ENCODE measurements at places on chromosomes 1 and 21.

DNA sequence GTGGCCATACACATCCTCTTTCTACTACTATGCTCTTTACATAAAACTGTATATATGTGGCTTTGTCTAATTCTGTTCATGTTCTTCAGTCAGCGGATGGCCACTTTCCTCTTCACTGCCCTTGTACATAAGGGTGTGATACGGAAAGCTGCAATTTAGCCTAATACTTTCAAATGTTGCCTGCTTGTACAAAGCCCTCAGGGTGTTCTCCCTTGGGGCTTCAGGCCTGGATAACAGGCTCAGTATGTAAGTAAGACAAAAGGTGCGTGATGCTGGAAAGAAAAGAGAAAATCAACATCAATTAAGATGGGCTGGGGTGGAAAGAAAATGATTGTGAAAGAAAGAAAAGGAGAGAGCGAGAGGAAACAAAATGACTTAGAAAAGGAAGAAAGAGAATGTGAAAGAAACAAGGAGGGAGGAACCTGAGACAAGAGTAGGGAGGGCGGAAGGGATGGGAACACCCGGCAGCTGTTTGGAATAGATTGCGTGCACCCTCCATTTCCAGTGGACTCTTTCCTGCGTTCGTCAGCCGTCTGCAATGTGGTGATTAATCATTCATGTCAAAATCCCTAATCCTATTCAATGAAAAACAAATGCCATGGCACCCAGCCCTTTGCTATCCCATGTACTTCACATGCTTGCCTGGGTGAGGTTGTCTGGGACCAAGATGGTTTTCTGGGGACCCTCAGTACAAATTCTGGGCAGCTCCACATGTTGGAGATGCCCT lies 553.6 kb downstream of the NUF2 start:
- no peak for DNase-seq

DNA sequence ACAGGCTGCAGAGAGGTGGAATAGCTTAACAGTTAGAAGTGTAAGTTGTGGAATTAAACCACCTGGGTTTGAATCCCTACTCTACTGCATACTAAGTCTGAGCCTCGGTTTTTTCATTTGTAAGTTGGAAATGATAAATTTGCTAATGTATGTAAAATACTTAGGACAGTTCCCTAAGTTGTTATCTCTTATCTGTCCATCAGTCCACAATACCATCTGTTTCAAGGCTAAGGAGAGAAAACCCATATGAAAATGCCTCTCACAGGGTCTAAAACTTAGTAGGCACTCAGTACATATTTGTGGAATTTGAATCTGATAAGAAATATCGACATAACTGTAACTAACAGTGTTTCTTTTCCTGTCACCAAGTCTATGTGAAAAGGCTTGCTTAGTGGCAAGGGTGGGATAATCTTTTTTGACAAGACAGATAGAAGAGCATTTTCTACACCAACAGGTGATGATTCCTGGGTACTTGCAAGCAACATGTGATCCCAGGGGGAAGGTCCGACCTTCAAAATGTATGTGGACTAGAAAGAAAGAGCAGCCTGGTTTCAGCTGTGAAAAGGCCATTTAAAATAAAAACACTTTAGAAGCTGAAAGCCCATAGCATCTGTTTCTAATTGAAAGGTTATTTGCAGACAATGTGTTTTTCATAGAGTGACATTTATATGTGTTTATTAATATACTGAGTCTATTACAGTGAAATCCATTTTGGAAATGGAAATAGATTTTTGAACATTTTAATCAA lies 202.9 kb downstream of the HHAT start:
- no peak for DNase-seq

DNA sequence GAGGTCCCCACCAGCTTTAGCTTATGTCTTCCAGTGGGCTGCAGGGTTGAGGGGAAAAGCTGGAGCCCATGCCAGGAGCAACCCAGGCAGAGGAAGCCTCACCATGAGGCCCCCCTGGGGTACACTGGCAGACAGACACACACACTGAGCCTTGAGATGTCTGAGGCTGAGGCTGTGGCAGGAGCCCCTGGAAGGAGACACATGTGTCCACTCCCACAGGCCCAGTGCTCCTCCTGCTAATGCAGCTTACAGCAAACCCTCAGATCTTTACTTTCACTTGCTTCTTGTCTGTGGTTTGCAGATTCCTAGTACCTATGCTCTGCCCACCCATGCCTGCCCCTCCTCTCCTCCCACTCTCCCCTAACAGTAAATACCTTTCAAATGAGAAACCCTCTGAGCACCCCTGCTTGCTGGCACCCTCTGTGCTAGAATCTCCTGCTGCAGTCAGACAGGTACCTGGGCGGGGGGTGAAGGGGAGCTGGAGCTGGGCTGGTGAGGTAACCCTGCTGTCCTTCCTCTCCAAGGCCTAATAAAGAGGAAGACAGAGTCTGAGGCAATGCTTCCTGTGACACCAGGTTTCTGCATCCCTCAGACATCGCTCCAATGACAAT lies 63.4 kb upstream of the NEK2 start:
- no peak for DNase-seq

GRCh38 chr1:28365864-28366263 lies 3.7 kb upstream of the PHACTR4 start:
- DNase-seq, result no peak

DNA sequence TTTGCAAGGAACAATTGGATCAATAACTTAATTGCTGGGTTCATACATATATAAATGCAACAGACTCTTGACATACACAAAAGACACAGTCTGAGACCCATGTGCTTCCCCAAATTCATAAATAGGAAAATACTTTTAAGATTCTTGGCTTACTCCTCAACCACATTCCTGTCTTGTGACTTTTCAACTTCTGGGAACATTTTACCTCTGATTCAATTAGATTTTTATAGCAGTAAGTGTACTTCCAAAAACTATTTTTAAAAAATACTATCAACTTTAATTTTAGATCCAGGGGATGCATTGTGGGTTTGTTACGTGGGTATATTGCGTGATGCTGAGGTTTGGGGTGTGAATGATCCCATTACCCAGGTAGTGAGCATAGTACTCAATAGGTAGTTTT lies 406.7 kb downstream of the RPS6KC1 start:
- DNase-seq, result no peak

All from GM13977 (cell line).